ENCODE measurements at places on chromosomes 3 and 15. TPM values are rescaled to one million over a fixed set of nuclear protein-coding genes. Genes with fewer than 3 reads are reported as not detected.

Gene C2CD4A
- total RNA-seq = 3.2 TPM

Gene MAPK6
- total RNA-seq = 32.7 TPM

Gene MYRIP
- total RNA-seq = 9.2 TPM

Gene SOX2
- total RNA-seq = not detected

Gene FRMD5
- total RNA-seq = 1.5 TPM

Gene GNAT1
- total RNA-seq = under 0.01 TPM

Gene GABRR3
- total RNA-seq = not detected

Gene TMEM108
- total RNA-seq = not detected

Gene CCR4
- total RNA-seq = under 0.01 TPM

Gene HAPLN3
- 64.8 TPM for total RNA-seq

Gene OPA1
- 34.9 TPM for total RNA-seq

Gene SPSB4
- under 0.01 TPM for total RNA-seq

Gene CASR
- not detected for total RNA-seq

Gene MAGEL2
- total RNA-seq = not detected

Gene SLC49A4
- total RNA-seq = 14.7 TPM
